HTR-8/SVneo (cell line): ENCODE measurements at places on chromosomes 12 and 14.

GRCh38 chr12:12723681-12724420 is 6.7 kb downstream of the CDKN1B start:
- no peak for DNase-seq

GRCh38 chr12:57250956-57251355 is at the start of gene STAC3:
STAC3 (minus strand) TSS chr12:57251187; CDS start chr12:57249636, 1,551 bp downstream.
- DNase-seq, result no peak

GRCh38 chr12:71848212-71848611 is 8.7 kb downstream of the TBC1D15 start:
- DNase-seq, result no peak

DNA sequence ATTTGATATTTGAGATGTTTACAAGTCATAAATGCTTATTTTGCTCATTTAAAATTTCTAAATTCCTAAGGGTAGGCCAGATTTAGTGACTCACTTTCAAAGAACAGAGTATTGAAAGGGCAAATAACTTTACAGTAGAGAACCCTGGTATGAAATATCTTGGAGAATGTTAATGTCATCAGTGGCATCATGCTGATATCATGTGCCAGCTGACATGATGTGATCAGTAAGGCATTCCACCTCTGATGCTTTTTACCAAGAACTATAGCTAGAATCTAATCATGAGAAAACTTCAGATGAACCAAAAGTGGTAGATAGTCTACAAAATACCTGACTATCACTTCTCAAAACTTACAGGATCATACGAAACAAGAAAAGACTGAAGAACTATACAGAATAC is 2.9 kb upstream of the FLRT2 start:
- DNase-seq, result peak; percentile 8

GRCh38 chr14:61476105-61476753 is 154.8 kb downstream of the PRKCH start:
- DNase-seq, result no peak

GRCh38 chr12:91211866-91212265 is 29.2 kb upstream of the DCN start:
- DNase-seq, result no peak

DNA sequence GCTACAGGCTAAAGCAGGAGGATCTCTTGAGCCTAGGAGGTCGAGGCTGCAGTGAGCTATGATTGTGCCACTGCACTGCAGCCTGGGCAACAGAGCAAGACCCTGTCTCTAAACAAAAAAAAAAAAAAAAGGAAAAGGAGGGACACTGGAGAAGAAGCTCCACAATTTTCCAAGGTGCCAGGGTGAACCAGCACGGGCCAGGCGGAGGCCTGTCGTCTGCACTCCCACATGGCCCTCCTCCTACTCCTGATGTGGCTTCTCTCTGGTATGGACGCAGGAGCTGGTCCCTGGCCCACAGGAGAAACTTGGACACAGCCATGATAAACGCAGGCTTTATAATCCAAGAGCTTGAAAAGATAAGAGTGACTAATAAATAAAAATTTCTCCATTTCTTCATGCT is 341.2 kb downstream of the CACNA1C start:
- DNase-seq, result no peak

DNA sequence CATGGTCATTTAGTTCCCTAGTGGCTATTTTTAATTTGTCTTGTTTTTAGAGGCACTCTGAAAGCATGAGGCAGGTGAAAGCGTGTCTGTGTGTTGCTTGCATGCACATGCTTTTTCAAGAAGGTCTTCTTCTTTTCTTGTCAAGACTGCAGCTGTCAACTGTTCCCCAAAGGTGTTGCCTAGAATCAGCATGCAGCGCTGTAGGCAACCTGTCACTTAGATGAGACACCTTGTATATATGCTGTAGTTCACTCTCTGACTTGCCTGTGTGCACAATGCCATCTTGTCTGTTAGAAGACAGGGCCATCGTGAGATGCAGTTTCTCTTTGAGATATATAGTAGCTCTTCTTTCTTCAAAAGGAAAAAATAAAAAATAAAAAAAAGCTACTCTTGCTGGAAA is 885.7 kb downstream of the DIO2 start:
- DNase-seq, result no peak

GRCh38 chr14:104341532-104342434 is 203.4 kb downstream of the KIF26A start:
- peak; percentile 67 for DNase-seq

DNA sequence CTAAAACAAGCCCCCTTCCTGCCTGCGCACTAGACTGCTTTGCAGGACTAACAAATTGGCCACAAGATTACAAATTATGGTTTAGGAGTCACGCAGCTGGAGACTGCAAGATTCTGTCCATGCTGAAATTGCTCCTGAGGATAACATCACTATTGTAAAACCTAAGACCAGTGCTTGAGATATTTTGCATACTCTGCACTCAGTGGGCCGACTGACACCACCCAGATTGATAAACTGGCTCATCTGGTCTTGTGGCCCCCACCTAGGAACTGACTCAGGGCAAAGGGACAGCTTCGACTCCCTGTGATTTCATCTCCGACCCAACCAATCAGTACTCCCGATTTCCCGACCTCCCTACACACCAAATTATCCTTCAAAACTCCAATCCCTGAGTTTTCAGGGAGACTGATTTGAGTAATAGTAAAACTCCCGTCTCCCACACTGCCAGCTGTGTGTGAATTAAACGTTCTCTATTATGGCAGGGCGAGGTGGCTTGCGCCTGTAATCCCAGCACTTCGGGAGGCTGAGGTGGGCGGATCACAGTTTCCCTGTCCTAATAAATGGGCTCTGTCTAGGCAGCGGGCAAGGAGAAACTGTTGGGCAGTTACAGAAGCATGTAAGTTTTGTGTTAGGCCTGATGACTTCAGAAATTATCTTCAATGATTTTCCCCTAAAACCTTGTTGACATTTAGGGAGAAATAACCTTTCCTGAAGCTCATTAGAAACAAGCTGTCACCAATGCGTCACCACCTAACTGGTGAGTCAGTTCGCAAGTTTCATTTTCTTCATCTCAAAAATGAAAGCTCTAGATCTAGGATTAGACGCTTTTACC is 5.3 kb upstream of the UBC start:
- no peak for DNase-seq

DNA sequence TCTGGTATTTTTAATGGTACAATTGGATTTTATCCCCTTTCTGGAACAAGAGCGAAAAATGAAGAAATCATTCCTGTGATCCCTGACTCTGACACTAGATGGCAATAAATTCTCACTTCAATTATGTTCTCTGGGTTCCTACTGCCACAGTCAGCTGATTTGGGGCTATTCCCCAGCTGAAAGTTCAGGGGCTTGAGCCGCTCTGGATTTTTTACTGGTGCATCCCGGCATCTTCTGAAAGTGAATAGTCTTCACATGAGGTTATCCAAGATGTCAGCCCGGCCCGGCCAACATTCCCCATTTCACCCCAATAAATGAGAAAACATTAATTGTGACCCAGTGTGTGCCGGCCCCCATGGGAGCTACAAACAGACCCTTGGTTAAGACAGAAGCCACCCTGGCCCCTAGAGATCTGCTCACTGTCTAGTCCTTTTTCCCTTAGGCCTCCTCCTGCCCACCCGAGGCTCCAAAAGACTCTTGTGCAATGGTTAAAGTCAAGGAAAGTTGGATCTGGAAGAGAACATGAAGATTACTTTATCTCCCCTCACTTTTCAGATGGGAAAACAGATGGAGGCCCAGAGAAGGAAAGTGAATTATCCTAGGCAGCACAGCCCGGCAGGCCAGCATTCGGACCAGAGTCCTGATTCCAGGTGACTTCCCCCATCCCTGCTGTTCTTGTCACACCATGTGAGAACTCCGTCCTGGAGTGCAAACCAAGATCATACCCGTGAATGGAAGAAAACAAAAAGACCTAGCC is 20.8 kb downstream of the CKAP4 start:
- peak; percentile 79 for DNase-seq

DNA sequence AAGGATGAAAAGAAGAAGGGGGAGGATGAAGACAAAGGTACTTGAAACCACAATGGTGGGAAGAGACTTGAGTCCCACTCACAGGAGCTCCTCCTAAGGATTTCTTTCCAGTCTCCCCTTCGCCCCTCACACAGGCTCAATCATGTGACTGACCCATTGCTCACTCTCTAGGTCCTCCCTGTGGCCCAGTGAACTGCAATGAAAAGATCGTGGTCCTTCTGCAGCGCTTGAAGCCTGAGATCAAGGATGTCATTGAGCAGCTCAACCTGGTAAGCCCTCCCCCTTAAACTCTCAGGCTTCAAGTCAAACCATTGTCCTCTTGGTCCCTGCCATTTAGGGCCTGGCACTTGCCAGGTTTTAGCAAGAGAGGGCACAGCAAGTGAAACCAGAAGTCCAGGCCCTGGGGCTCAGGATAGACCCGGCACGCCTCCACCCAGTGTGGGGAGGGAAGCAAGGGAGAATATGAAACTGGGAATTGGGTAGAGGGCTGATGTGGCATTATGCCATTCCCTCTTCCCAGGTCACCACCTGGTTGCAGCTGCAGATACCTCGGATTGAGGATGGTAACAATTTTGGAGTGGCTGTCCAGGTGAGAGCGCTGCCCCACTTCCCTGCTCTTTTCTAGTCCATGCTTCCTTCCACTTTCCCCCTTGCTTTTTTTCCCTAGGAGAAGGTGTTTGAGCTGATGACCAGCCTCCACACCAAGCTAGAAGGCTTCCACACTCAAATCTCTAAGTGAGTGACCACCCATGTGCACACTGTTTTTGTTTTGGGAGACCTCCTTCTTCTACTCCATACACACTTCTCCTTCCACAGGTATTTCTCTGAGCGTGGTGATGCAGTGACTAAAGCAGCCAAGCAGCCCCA is 1.8 kb downstream of the PSME1 start:
- DNase-seq, result no peak

- DNase-seq, result no peak
These were observed 5.1 kb upstream of the GPR33 start for GRCh38 chr14:31492759-31493498.

DNA sequence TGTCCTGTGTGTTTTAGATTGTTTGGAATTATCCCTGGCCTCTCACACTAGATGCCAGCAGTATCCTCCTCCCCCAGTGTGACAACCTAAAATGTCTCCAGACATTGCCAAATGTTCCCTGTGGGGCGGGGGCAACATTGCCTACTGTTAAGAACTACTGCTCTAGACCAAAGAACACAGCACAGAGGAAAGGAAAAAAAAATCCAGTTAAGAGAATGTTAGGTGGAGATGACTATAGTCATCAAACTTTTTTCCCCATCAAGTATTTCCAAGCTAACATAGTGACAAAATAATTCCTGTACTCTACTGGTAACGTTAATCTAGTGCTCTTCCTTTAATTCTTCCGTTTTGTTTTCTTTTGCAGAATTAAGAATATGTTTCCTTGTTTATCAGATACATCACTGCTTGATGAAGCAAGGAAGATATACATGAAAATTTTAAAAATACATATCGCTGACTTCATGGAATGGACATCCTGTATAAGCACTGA is 3.5 kb downstream of the CDKN1B start:
- DNase-seq, result no peak

DNA sequence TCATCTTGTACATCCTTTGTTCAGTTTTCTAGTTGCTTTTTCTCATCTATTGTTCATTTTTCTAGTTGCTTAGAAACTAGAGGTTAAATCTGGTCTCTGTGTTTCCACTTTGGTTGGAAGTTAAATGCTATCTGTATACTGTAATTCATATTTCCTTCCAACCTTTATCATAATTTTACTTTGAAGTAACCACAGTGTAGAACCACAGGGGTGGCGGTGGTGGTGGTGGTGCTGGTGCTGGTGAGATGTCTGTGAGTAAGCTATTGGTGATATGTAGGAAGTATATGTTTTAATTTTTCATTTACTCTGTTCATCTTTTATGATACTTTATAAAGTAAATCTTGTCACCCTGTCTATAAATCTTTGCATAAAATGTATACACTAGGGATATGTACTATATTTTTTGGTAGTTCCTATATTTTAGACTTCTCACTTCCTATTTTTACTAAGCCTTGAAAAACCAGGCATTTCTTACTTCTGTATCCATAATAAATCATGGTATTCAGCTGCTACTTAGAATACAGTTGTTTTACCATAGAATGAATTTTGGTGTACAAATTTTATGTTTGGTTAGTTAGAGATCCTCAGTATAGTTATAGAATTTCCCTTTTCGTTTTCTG is 31.9 kb downstream of the CCDC91 start:
- no peak for DNase-seq

GRCh38 chr12:68565391-68565903 is 45.3 kb upstream of the RAP1B start:
- DNase-seq, result peak; percentile 74

- no peak for DNase-seq
These were observed 5.8 kb upstream of the GLT8D2 start for GRCh38 chr12:104055686-104056388.

GRCh38 chr14:94115058-94115591 is 4.6 kb downstream of the IFI27 start:
- no peak for DNase-seq

GRCh38 chr14:57375156-57375555 is 15.2 kb upstream of the NAA30 start:
- no peak for DNase-seq

DNA sequence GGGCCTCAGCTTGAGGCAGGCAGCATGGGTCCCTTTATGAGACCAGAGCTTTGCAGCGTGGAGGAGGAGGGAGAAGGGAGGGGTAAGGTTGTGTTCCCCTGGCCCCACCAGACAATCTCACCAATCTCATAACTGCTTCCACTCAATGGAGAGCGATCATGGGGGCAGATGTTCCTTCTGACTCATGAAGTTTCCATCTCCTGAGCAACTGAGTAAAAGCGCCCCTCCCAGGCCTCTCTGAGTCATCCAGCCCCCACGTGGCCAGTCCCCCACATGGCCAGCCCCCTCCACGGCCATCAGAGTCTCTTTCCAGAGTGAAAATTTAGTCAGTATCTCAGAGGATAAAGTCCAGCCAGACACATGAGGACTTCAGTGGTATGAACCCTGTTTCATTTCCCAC is 39.2 kb upstream of the PLXNC1 start:
- DNase-seq, result peak; percentile 19

GRCh38 chr14:64000749-64001148 is 147.9 kb downstream of the SYNE2 start:
- no peak for DNase-seq

DNA sequence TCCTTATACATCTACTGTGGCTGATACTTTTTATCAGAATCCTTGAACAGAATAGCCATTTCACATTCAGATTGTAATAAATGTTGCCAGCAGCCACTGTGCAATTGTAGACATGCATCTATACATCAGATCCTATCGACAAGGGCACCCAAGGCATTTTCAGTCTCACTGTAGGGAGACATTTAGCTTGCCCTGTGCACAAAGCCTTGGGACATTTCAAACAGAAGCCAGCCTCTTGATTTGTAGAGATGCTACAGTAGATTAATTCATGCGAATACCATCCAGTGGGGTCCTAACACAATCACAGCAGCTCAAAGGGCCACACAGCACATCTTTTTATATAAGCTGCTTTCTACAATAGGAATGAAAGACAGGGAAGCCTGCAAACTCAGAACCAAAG is 81.4 kb downstream of the SLC8A3 start:
- no peak for DNase-seq

- no peak for DNase-seq
These were observed 29.8 kb downstream of the YY1 start for GRCh38 chr14:100268591-100269207.

DNA sequence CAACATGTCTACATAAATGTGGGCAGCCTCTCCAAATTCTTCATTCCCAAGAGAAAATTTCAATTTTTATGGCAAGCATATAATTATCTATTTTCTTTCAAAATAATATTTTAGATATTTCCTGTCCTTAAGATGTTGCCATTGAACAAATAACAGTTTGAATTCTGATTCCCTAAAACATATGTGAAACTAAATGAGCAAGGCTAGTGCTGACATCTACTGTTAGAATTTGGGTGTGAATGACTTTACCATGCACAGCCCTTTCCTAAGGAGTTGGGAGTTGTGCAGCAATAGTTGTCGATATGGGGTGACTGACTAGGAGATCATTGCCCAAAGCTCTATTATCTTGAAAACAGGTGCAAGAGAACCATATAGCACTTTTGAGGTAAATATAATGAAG is 108.2 kb upstream of the SLC38A4 start:
- peak; percentile 35 for DNase-seq
